ENCODE measurements at places on chromosomes 1 and 21.

- no peak for DNase-seq
Measured at GRCh38 chr1:245440922-245441321, 286.1 kb downstream of the KIF26B start.

DNA sequence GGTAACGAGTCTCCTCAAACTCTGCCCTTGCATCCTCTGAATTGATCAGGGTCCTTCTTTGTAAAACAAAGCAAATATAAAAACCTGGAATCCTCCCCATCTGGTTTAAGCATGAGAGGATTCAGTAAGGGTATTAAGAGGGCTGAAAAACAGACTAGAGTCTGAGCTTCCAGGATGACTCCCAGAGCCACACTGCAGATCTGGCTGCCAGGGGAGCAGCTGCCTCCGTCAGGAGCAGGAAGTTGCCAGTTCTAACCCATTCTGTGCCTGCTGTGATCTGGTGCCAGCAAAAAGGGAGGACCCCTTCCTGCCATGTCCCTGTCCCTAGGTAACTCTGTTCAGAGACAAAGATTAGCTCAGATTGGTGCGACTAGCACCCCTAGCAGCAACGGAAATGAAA, 27.5 kb downstream of the SERTAD4 start:
- DNase-seq, result no peak

DNA sequence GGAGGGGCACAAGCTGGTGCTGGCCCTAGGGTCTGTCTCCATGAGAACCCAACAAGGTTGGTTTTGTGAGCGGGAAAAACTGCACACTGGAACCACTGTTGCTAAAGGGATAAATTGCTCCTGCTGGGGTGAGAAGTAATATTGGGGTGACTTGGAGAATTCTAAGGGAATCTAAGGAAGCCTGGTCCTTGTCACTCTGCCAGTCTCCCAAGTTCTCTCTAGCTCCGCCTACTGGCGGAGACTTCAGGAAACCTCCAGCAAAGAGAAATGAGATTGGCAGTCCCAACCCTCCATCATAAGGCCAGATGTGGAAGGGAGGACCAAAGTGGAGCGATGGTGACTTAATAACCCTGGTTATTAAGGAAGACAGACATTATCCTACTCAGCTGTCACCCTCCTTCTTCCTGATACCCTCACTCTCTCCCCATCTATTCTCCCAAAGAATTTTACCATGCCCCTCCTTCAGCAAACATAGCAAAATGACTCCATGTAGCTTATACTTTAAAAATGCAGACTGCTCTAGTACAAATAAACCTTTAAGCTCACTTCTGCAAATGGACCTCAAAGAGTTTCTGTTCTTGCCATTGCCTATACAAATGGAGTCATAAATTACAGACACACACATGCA, 2.7 kb downstream of the LCE1F start:
- DNase-seq, result peak; percentile 33

- DNase-seq, result no peak
Measured at GRCh38 chr1:101316799-101317198, 80.0 kb downstream of the S1PR1 start.

All from hematopoietic multipotent progenitor cell treated with erythropoietin and hydrocortisone succinate and interleukin-3 and kit ligand, for 8 days (in vitro differentiated cells).